RKO (cell line): ENCODE measurements at places on chromosomes 2 and 18.
A peak's percentile ranks its signal among the peaks of the same experiment; 100 is the strongest.

DNA sequence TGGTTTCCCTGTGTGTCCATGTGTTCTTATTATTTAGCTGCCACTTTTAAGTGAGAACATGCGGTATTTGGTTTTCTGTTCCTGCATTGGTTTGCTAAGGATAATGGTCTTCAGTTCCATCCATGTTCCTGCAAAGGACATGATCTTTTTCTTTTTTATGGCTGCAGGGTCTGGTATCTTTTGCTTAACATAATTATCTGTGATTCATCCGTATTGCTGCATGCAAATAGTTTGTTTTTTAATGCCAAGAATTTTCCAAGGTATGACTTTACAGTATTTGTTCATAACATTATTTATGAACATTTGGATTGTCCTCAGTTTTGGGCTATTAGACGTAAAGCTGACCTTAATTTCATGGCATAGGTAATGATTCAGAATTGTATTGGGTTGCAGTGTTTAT is 17.8 kb downstream of the GIGYF2 start:
- DNase-seq = no peak

GRCh38 chr2:78540255-78540654 is 485.2 kb upstream of the REG3G start:
- DNase-seq = no peak

GRCh38 chr2:237016121-237016915 is 69.4 kb upstream of the COPS8 start:
- DNase-seq = no peak

- DNase-seq = no peak
These were observed 30.6 kb upstream of the EPG5 start for GRCh38 chr18:45997700-45998151.

DNA sequence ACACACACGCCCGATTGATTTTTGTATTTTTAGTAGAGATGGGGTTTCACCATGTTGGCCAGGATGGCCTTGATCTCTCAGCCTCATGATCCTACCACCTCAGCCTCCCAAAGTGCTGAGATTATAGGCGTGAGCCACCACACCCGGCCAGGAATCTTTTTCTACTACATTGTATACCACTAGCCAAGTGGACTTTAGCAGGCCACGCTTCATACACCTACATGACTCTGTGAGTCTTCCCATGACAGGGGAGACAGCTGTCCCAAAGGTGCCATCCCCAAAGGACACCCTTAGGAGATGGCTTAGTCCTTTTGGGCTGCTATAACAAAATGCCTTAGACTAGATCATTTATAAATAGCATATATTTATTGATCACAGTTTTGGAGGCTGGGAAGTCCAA is 32.8 kb downstream of the ERMN start:
- no peak for DNase-seq

GRCh38 chr18:39607034-39607433 is 2041.4 kb upstream of the CELF4 start:
- DNase-seq = no peak

DNA sequence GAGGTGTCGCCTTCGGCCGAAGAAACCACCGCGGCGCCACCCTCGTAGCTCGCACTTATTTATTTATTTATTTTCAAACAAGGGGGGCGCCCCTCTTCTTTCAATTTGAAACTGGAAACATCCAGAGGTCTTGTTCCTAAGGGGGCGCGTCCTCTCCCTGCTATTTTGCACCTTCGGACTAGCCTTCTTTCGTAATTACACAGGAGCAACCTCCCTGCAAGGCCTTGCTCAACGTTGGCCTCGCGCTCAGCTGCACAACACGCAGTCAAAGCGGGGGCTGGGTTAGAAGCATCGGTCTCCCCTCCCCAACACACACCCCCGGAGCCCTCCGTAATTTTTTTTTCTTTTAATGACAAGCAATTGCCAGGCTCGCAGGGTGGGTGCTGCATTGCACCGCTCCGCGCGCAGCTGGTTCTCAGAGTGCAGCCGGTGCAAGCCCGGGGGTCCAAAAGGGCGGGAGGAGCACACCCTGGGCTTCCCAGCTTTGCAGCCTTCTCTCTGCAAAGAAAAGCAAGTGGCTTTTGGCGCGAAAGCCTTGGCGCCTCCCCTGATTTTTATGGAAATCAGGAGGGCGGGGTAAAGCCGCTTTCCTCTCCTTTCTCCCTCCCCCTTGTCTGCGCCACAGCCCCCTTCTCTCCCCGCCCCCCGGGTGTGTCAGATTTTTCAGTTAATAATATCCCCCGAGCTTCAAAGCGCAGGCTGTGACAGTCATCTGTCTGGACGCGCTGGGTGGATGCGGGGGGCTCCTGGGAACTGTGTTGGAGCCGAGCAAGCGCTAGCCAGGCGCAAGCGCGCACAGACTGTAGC is at the start of gene MYCN:
Gene MYCN (plus strand): TSS at position 697 of the 807 bp plus-strand sequence. CDS start 1,515 bp downstream, outside the sequence.
- DNase-seq = no peak

DNA sequence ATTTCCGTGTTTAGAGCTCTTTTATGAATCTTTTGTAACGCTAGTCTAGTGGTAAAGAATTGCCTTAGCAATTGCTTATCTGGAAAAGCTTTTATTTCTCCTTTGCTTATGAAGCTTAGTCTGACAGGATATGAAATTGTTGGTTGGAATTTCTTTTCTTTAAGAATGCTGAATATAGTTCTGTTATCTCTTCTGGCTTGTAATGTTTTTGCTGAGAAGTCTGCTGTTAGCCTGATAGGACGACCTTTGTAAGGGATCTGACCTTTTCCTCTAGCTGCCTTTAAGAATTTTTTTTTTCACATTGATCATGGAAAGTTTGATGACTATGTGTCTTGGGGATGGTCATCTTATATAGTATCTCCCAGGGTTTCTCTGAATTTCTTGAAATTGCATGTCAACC is 101.1 kb downstream of the TRABD2A start:
- no peak for DNase-seq

GRCh38 chr2:189060096-189060642 is 86.0 kb downstream of the COL3A1 start:
- no peak for DNase-seq

- peak; percentile 45 for DNase-seq
These were observed 296.7 kb upstream of the ATP5MC3 start for GRCh38 chr2:175478096-175478768.

GRCh38 chr18:58355243-58355642 is 273.6 kb downstream of the ALPK2 start:
- DNase-seq = no peak

GRCh38 chr2:138600732-138601457 is 99.3 kb downstream of the SPOPL start:
- DNase-seq = no peak

GRCh38 chr2:76506538-76506937 is 795.8 kb upstream of the GCFC2 start:
- DNase-seq = no peak

DNA sequence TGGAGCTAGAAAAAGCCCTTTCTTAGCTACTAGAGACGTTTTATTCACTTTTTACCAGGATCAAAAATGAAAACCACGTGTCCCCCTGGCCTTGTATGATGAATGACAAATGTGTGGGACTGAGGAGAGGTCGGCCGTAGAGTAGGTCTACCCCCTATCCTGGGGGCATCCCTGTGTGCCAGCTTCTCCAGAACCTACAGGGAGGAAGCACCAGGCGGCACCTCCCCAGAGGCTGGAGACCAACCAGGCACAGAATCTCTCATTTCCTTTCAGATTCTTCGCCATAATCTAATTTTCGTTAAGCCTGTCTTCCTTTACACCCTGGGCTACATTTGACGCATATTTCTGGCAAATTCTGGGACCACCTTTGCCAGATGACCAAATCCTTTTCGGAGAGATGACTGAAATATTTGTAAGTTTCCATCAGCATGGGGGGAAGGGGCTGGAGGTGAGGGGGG is 15.9 kb downstream of the TWIST2 start:
- DNase-seq = no peak

- no peak for DNase-seq
These were observed 7.8 kb downstream of the HS1BP3 start for GRCh38 chr2:20643060-20643459.

DNA sequence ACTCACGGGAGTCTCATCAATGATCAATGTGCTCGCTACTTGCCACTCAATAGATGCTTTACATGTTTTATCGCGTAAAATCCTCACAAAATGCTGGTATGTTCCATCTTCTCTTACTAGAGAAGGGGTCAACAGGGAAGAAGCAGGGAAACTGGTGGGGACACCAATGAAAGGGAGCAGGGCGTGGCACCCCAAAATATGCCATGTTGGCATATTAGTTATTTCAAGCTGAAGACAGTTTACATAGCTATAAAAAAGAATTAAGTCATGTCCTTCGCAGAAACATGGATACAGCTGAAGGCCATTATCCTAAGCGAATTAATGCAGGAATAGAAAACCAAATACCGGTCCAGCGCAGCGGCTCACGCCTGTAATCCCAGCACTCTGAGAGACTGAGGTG is 8.1 kb upstream of the ZNF236 start:
- DNase-seq = no peak

- peak; percentile 30 for DNase-seq
These were observed 1.5 kb upstream of the ZNF397 start for GRCh38 chr18:35239314-35239713.

GRCh38 chr2:197183355-197183754 is 127.2 kb downstream of the ANKRD44 start:
- no peak for DNase-seq

- DNase-seq = peak; percentile 38
These were observed 780.1 kb upstream of the LINC00305 start for GRCh38 chr18:64929036-64929435.

DNA sequence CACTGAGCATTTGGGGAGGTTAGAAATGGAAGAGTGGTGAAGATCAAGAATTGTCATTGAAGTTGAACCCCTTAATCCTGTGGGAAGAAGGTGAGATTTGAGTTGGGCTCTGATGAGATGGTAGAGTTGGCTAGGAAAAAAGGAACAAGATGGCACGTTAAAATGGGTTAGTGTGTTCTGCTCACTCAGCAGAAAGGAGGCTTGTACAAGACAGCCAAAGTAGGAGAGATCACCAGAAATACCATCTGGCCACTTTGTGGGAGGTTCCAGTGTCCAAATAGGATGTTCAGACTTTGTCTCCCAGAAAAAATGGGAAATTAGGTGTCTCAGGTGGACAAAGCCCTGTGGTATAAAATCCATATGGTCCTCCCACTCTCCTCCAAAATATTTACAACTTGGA is 56.0 kb upstream of the SLC14A2 start:
- DNase-seq = no peak

GRCh38 chr2:147519178-147519577 is 325.7 kb upstream of the ACVR2A start:
- no peak for DNase-seq

DNA sequence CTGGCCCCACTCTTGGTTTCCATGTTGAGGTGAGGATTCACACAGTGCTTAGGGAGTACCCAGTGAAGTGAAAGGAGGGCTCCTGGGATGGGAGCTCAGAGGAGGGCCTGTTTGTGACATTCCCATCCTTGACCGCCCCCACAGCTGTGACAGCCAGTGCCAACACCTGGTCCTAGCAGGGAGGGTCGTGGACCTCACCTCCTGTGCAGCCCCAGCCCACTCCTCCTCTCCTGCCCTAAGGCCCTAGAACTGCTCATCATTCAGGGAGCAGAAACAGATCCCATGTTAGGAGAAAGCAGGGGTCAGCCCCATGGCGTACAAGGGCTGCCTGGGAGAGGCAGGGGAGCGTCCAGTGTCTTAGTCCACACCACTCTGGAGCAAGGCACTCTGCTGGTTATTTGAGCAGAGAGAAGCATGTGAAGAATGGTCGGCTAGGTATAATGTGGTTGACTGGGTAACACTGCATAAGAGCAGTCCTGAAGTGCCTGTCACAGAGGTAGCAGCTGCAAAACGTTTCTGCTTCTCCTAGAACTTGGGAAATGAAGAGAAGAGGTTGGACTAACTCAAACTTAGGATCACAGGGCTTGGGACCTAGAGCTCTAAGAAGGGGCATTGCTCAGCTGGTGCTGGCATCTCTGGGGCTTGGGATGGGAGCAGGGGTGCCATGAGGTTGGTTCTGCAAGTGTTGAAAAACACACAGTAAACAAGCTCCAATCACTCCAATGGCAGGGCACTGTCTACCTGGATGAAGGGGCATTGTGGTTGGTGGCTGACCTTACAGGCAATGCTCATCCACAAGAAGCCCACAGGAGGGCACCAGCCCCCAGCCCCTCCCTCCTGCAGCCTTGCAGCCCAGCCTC is 55.6 kb downstream of the FAM168B start:
- DNase-seq = no peak

- no peak for DNase-seq
These were observed 75.5 kb downstream of the NPAS2 start for GRCh38 chr2:100895402-100895801.

DNA sequence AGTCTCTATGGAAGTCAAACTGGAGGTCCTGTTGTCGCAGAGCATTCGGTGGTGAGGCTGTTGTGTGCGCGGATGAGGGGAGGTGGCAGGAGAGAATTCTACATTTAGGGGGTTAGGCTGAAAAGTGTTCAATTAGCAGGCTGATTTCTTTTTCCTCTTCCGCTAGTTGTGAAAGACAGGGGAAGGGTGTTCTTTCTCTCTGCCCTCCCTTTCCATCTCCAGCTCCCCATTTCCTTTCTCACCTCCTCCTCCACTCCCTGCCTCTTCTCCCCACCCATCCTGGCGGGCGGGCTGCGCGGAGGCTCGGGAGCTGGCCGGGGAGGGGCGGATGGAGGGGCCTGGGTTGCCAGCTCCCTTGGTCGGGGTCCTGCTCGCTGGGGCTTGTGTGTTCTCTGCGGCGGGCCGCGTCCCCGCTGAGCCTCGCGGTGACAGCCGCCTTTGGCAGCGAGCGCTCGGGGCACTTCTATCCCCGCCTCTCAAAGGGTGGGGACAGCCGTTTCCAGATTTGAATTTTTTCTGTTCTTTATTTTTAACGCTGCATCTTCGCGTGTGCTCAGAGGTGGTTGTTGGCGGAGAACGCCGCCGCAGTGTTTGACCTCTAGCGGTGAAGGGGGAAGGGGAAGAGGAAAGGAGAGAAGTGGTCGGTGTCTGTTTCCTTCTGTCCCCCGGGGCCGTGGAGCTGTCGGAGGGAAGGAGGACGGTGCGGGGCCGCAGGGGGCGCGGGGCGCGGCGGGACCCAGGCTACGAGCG is 3.6 kb downstream of the SOX11 start:
- DNase-seq = no peak

DNA sequence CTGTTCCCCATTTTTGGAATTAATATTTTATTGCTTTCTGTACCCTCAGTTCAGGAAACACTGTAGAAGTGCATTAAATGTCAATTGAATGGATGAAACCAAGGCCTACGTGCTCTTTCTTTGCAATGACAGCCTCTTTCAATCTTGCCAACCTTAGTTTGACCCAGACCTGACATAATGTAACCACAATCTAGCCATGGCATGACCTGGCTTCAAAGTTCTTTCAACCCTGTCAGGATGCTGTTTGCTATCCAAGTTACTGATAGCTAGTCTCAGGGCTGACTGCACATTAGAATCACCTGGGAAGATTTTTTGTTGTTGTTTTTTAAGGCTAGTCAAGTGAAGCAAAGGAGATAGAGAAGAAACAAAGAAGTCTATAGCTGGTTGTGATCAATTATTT is 190.9 kb upstream of the PKDCC start:
- DNase-seq = no peak

GRCh38 chr2:198763793-198764192 is 693.9 kb downstream of the SATB2 start:
- DNase-seq = no peak

- DNase-seq = no peak
These were observed 64.0 kb upstream of the MCFD2 start for GRCh38 chr2:46979571-46979979.
